ENCODE measurements at places on chromosomes 2 and 18.

GRCh38 chr18:48835119-48835518 lies 115.6 kb downstream of the SMAD7 start:
- DNase-seq: no peak

GRCh38 chr2:117686699-117687098 lies 127.8 kb upstream of the DDX18 start:
- DNase-seq: no peak

DNA sequence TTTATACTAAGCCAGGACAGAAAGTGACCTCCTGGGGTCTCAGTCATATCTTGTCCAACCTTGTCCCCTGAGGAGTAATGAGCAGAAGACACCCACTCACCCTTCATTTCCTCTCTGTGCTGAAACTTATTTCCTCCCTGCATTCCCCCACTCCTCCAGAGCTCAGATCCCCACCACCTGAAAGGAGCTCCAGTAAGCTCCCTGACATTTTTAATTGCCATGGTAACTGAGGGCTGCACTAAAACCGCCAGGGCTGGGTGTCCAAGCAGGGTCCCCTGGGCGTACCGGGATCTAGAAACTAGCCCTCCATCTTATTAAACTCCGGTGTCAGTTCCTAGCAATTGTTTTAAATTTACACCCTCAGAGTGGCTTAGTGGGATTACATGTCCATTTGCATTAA lies 393.3 kb upstream of the HNRNPA3 start:
- no peak for DNase-seq

DNA sequence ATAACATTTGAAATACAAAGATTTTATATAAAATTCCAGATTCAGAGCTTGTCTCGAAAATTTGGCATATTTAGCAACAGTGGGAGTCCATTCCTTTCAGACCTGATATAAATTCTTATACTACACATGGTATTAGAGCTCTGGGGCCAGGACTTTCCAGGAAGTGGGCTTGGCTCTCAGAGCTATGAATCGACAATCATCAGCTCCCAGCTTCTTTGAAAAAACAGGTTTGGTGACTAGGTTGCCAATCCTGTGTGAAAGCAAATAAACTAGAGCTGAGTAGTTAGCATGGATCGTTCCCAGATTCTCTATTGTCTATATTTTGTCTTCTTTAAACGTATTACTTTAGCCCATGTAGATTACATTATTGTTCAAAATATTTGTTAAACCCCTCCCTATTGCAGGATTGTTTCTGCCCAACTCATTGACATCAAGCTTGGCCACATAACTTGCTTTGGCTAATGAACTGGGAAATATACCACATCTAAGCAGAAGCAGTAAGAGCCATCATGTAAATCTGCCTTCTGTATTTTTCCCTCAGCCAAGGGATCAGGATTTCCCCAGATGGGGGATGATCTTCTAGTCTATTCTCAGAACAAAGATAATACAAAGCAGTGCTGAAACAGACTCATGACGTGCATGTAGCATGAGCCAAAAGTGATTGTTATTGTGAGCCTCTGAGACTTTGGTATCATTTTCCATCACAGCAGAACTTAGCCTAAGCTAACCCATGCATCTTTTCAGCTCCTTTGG lies 105.4 kb downstream of the KCNH7 start:
- DNase-seq: peak; percentile 49

DNA sequence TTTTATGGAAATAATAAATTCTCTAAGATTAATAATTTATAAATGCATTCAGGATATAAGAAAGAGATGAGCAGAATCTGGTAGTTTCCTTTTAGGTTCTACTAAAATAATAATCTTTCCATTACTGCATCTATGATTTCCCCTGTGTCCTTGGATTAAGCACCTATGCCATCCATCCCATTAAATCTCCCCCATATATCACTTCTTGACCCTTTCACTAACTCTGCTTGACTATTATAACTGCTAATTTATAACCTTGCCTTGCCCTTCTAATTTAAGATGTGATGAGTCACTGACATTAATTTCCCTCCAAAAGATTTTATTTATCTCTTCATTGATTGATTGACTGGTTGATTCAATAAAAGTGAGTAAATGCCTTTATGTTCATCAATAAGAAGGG lies 348.3 kb upstream of the LRATD1 start:
- DNase-seq: no peak

DNA sequence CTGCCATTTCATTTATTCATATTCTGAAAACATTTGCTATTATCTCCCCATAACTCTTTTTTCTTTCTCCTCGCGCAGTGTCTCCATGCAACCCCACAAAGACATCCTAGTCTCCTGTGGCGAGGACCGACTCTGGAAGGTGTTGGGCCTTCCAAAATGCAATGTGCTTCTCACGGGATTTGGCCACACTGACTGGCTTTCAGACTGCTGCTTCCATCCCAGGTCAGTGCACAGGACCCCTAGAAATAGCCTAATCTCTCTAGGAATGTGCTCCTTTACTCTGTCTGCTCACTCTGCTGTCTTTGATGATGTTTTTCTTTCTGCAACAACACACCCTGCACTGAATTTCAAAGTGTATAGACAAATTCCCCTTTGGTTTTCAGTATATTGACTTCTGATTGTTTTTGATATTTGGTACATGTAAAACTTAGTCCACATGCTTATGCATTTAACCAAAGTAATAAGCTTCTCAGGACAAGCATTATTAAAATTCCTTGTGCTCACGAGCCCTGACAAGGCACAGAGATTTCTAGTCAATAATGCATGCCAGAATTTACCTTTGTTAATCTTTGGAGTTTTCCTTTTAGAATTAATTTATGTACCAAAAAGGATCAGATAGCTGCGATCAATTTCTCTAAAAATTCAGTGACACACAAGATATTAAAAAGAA lies 548.3 kb upstream of the VWC2L start:
- DNase-seq: peak; percentile 35

DNA sequence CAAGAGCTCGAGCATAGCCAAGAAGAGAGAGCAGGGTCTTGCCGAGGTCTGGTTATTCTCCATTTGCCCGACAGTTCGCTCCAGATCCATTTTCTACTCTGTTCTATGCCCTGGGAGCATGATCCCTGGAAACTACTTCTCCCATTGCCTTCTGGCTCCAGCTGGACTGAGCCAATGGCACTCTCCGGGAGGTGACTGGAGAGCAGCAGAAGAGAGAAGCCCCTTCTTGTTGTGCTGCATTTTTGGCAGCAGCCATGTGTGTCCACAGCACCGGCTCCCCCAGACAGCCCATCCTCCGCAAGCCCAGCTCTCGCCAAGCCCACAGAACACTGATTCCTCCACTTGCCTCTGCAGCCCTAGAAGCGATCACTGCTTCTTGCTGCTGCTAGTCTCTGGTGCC lies 345.5 kb downstream of the TNS1 start:
- no peak for DNase-seq

- DNase-seq: peak; percentile 71
Measured at GRCh38 chr2:46230115-46230571, 67.1 kb upstream of the EPAS1 start.

GRCh38 chr2:236691799-236692167 lies 122.2 kb downstream of the ACKR3 start:
- no peak for DNase-seq

DNA sequence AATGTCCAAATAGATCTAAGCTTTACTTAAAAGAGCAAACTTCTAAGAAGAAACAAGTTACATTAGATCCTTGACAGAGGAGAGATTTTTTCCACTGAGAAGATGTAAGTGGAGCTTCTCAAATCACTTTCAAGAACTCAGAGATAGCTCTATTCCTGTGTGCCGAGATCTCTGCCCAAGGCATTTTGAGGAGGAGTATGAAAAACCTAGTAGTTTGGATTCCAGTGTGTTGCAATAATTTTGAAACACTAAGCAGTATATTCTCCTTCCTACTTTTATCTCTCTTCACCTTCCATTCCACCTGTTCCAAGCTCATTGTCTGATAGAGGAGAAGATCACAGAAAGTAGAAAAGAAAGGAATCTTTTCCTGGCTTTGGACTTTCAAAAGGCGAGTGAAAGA lies 192.0 kb upstream of the TANK start:
- DNase-seq: no peak

- no peak for DNase-seq
Measured at GRCh38 chr18:1865869-1866268, 705.4 kb downstream of the METTL4 start.

GRCh38 chr2:106197878-106198277 lies 3.8 kb upstream of the UXS1 start:
- DNase-seq: peak; percentile 97

DNA sequence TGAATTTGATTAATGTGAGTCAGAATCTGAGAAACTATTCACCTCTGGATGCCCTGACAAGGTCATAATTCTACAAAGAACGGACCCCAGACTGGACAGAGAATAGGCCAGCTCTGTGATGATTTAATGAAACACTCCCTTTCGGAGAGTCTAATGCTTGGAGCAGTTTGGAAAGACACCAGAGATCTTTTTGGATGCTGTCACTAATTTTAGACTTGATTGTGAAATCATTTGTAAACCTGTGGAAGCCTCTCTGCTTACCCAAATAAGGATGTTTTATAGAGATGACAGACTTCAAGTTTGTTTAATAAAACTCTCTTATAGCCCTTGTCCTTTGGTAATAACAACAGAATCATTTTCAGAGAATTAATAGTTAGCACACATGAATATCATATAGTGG lies 83.5 kb downstream of the MYL12B start:
- no peak for DNase-seq

DNA sequence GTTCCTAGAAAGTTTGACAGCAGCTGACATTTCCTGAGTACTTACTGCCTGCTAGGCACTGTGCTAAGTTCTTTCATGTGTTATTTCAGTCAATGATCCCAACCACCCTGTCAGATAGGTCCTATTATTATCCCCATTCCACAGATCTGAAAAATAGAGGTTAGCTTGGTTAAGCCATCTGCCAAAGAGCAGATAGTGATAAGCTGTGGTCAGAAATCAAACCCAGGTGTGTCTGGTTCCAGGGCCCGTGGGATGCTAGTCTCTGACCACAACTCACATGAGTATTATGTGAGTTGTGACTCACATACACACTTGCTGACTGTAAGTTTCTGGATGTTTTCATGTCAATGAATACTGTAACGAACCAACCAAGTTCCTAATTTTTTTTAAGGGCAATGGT lies 132.0 kb upstream of the APCDD1 start:
- DNase-seq: peak; percentile 15

DNA sequence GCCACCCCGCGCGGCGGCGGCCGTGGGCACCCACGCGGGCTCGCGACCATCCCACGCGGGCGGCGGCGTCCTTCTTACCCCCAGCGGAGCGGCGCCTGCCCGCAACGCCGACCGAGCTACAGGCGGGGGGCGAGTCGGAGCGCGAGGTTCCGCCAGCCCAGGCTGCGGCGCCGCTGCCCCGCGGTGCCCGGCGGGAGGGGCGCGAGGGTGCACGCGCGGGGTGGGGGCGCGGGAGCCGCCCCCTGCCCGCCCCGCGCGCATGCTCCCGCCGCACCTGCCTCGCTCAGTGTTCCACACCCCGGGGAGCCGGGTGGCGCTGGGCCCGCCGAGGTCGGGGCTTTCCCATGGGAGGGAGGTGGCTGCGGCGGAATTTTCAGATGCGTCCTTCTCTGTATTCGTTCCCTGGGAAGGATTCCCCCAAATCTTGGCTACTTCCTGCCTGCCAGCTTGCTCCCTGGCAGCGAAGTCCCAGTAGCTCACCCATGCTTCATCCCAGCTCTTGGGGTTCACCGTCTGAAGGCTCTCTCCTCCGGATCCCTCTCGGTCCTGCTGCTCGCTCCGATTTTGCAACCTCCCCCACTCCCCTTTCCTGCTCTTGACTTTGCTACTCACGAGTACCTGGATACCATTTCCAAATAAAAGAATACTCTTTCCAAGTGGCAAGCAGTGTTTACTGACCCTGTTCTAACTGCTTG lies at the start of gene L3MBTL4:
Gene L3MBTL4, minus strand, starts transcription at position 189 of the 695 bp plus-strand sequence. CDS start 103,286 bp downstream, outside the sequence.
- DNase-seq: peak; percentile 77

GRCh38 chr2:143431316-143431715 lies 302.1 kb downstream of the ARHGAP15 start:
- DNase-seq: no peak

GRCh38 chr2:32862269-32863055 lies 84.3 kb upstream of the LTBP1 start:
- DNase-seq: peak; percentile 24

GRCh38 chr2:131037398-131038257 lies 55.6 kb downstream of the FAM168B start:
- no peak for DNase-seq

DNA sequence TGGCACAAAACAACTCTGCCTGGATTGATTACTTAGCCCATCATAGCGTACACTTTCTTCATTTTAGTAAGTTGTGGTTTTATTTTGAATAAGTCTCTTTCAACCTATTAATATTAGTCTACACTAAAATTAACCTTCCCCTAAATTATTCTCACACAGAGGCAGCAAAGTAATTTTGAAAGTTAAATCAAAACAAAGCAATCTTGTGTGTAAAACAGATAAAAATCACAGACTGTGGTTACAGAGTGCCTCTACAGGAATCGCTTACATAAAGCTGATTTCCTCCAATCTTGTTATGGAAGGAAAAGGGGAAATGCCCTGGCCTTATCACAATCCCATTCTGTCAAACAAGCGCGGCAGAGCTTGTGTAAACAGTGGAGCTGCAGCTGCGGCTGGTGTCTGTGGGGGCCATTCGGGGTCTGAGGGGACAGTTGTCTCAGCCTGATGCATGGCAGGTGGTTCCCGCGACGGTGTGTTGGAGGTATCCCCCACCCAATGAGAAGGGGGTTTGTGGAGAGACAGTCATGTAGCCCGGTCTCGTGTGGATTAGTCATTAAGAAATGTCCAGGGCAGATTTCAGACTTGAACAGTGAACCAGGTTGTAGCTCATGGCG lies 42.1 kb downstream of the BCL2L11 start:
- DNase-seq: peak; percentile 45

GRCh38 chr18:37160038-37160820 lies 331.3 kb downstream of the KIAA1328 start:
- peak; percentile 46 for DNase-seq

DNA sequence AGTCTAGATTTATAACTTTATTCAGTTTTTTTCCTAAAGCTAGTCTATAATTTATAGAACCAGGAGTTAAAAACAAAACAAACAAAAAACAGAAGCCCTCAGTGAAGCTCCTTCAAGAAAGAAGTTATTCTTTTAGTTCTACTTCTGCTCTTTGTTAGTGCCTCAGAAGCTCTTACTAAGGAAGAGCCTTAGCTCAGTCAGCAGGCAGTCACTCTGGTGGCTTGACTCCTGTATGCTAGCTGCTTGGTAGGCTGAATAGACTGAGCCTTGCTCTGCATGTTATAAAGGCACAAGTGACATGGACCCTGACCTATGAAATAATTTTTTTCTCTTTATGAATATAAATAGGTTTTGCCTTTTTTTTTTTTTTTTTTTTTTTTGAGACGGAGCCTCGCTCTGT lies 24.8 kb downstream of the NCOA1 start:
- DNase-seq: peak; percentile 40

- no peak for DNase-seq
Measured at GRCh38 chr18:26159353-26159752, 25.7 kb downstream of the PSMA8 start.

DNA sequence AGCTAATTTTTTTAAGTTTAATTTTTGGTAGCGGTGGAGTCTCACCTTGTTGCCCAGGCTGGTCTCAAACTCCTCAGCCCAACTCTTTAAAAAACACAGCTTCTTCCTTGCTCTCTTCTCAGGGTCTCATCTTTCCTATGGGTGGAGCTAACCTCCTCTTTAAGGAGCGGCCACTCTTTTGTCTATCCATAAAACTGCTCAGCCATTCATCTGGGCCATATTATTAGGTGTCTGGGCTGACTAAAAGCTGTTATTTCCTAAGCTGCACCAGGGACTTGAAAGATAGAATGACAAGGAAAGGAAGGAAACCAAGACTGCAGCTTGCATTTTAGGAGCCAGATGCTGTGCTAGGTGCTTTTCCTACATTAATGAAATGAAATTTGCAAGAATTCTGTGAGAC lies 35.8 kb upstream of the THOC1 start:
- DNase-seq: no peak

GRCh38 chr2:1088192-1088860 lies 137.7 kb downstream of the SNTG2 start:
- peak; percentile 3 for DNase-seq

GRCh38 chr2:106053116-106053515 lies 141.0 kb downstream of the UXS1 start:
- peak; percentile 60 for DNase-seq

All from kidney tubule cell (primary cell).